Central memory CD4-positive, alpha-beta T cell (primary cell): ENCODE measurements at places on chromosomes 13 and 19.

DNA sequence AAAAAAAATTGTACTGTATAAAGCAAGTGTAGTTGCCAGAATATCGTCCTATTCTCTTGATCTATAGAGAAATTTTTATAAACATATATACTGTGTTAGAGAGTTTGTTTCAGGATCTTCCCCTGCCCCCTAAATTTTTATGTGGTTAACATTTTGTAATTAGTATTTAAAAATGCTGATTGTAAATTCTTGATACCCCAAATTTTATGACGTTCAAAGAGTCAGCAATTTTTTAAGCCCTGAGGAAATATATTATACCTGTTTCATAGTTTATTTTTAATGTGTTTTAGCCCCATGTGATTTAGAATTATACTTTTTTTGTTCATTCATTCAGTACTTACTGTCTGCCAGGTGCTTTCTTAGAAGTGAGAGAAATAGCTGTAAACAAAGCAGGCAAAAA lies 7.3 kb upstream of the KCTD4 start:
- no peak for DNase-seq

DNA sequence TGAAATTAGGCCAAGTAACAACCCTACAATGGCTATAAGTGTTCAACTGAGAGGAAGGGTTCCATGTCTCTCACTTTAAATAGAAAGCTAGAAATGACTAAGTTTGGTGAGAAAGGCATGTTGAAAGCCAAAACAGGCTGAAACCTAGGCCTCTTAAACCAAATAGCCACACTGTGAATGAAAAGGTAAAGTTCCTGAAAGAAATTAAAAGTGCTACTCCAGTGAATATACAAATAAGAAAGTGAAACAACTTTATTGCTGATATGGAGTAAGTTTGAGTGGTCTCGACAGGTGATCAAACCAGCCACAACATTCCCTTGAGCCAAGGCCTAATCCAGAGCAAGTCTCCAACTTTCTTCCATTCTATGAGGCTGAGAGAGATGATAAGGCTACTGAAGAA lies 209.6 kb downstream of the KLF12 start:
- DNase-seq, result no peak

- DNase-seq, result no peak
Observed at GRCh38 chr13:91632086-91632485, 233.7 kb downstream of the GPC5 start.

GRCh38 chr19:1053176-1054101 lies 13.5 kb upstream of the ARHGAP45 start:
- no peak for DNase-seq

DNA sequence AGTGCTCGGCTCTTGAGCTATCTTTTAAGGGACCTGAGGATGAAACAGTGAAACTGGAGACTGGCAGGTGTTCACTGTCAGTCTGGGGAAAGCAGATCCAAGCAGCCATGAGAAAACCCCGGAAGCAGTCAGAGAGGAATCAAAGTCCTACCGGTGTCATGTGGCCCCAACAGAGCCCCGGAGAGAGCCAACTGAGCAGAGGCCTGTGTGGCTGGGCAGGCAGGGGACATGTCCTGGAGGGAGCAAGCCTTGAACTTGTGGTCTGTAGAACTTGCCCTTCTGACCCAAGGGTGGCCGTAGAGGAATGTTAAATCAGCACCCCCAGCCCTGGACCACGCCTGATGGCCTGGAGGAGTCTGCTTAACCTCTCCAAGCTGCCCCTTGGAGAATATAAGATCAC lies 113.7 kb upstream of the ZNF507 start:
- no peak for DNase-seq

DNA sequence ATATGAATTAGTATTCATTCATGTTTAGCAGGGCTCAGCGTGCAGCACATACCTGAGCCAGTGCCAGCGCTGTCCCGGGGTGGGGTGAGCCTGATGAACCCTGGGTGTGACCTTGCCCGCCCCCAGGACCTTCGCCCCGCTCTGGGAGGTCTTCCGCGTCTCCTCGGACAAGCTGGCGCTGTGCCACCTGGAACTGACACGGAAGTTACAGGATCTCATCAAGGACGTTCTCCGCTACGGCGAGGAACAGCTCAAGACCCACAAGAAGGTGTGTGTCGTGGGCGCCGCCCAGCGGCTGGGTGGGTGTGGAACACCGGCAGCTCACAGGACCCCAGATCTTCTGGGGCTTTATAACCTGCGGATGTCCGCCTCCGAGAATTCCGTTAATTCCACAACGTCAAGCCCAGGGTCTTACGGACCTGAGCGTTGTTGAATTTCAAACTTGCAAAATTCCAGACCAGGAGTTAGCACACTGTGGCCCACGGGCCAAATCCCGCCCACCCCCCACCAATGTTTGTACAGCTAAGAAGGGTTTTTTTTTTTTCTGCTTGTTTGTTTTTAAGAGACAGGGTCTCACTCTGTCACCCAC lies 15.4 kb downstream of the FCHO1 start:
- DNase-seq, result no peak

GRCh38 chr19:49117677-49118564 lies 1.0 kb downstream of the C19orf73 start:
- no peak for DNase-seq

GRCh38 chr19:2268480-2268830 lies 12.2 kb upstream of the JSRP1 start:
- no peak for DNase-seq

DNA sequence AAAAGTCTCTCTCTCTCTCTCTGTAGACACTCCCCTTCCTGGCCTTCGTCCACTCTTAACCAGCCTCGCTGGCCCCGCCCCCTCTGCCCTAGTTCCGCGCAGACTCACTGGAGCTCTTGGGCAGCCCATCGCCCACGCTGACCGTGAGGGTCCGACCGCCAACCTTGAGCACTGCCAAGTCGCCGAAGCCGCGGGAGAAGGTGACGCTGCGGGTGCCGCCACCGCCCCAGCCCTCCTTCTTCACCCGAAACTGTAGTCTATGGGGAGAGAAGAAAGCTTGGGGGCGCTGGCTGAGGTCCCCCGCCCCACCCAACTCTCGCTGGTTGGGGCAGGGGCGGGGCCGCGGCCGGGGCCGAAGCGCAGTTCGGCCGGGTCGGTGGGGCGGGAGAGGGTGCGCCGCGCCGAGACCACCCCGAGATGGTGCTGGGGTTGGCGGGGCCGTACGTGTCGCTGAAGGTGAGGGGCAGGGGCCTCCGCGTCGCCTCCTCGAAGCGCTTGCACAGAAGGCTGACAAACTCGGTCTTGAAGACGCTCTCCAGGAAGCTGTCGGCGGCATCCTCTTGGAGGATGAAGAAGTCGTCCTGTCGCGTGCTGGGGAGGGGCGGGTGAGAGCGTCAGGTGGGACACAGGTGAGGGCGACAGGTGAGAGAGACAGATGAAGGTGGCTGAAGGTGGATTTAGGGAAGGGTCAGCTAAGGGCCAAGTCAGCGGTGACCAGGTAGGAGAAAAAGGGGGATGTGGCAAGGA lies 12.6 kb upstream of the ZNF414 start:
- DNase-seq, result no peak

GRCh38 chr19:13681509-13681908 lies 82.8 kb upstream of the MRI1 start:
- DNase-seq, result no peak

- DNase-seq, result no peak
Observed at GRCh38 chr13:91144054-91144453, 203.4 kb upstream of the MIR17HG start.

- peak; percentile 9 for DNase-seq
Observed at GRCh38 chr19:4639531-4640246, 373 bp downstream of the TNFAIP8L1 start.

GRCh38 chr13:82681535-82681934 lies 1200.7 kb downstream of the SLITRK1 start:
- DNase-seq, result no peak

DNA sequence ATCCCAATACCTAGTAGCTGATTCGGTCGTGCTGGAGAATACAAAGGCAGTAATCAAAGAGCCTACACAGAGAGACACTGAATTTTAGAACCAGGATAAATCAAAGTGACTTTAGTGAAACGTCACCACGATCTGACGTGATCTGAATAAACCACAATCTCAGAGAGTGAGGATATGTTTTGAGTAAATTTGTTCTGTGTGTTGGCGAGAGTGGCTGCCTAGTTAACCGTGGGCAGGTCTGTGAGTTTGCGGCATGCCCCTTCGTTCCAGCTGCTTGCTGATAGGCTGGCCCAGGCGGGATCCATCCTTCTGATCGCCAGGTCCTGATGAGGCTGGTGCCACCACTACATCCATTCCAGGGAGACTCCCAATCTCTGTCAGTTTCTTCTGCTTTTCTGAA lies 40.4 kb downstream of the LRCH1 start:
- DNase-seq, result peak; percentile 66

- no peak for DNase-seq
Observed at GRCh38 chr13:73776151-73776785, 357.9 kb downstream of the KLF12 start.

DNA sequence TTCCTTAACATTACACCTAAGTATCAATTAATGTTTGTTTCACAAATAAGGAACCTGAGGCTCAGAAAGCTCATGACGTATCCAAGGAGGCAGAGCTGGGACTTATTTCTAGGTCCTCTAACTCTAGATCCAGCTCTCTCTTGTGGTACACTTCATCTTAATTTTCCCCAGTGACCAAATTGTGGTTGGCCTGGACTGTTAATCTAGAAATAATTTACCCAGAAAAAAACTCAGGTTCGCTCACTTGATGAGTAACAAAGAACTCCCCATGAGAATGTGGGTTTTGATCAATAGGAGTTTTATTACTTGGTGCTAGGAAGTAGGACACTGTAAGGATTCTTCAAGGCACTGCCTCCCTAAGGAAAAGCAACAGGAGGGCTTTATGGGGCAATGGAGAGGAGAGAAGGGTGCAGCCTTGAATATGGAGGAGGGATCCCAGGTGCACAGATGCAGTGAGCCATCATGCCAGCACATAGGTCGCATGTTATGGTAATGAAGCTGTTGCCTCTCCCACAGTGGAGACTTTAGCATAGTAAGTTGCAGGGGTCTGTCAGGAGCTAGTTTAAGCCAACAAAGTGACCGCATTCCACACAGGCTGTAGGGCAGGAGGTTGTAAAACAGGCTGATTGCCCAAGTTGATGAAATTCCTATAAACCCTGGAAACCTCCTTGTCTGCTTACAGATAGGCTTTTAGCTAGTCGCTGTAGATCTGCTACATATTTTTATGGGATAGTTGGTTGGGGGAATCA lies 14.7 kb downstream of the RAP2A start:
- no peak for DNase-seq

- no peak for DNase-seq
Observed at GRCh38 chr19:16899566-16900075, 10.8 kb downstream of the F2RL3 start.

GRCh38 chr19:43760941-43761340 lies 6.2 kb upstream of the SMG9 start:
- no peak for DNase-seq

DNA sequence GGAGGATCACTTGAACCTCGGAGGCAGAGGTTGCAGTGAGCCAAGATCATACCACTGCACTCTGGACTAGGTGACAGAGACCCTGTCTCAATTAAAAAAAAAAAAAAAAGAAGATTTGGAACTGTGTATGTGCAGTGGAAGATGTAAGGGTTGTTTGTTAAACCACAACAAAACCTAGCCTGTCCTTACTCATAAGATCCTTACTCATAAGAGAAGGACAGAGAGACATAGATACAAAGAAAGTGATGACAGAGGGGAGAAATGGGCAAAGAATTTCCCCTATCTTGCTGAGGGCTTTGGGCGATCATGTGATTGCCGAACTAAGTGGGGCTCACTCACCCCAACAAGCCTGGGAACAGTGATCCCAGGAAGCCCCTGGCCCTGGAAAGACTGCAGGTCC lies 7.9 kb downstream of the ITPKC start:
- no peak for DNase-seq

GRCh38 chr19:50695251-50696093 lies 24.1 kb downstream of the SHANK1 start:
- DNase-seq, result no peak

GRCh38 chr13:87168390-87168789 lies 502.8 kb upstream of the SLITRK5 start:
- no peak for DNase-seq

DNA sequence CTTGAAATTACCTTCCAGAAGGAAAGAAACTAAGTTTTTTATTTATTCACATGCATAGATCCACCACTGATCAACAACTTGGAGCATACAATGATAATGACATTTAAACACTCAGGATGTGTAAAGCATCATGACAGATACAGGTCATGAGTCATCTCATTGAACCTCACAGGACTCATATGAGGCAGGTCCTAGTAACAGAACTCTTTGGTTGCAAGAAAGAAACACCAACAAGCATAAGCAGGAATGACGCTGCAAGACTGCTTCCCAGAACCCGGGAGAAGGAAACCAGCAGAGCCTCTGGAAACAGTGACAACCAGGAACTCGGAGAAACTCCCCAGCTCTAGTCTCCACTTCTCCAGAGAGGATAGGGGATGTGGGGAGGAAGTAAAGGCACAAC lies 60.8 kb upstream of the IPO5 start:
- DNase-seq, result no peak
